Hindlimb muscle (tissue), 1 donor: ENCODE measurements at places on chromosomes 7 and 10. TPM values are rescaled to one million over a fixed set of nuclear protein-coding genes. Genes with fewer than 3 reads are reported as not detected.

The OR13A1 gene
- not detected for polyA plus RNA-seq

The AGAP5 gene
- polyA plus RNA-seq, result 14.6 TPM

The HOXA6 gene
- 5.6 TPM for polyA plus RNA-seq

DNA sequence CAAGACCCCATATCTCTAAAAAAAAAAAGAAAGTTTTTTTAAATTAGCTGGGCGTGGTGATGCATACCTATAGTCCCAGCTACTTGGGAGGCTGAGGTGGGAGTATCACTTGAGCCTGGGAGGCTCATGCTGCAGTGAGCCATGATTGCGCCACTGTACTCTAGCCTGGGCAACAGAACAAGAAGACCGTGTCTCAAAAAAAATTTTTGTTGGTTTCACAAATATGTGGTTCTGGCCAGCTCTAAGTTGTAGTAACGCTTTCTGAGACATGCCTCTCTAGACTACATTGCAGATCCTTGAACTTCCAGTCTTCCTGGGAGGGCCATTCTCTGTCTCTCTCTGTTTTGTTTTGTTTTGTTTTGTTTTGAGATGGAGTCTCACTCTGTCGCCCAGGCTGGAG lies 24.6 kb upstream of the RHBDD2 start:
- no peak for DNase-seq

- DNase-seq, result no peak
Measured at GRCh38 chr7:80671744-80672143, 33.3 kb downstream of the CD36 start.
